CD4-positive, alpha-beta T cell treated with Interferon gamma for 1 hour (primary cell): ENCODE measurements at places on chromosomes 1 and 21.

- DNase-seq: no peak
These were observed 51.6 kb downstream of the CHD5 start for GRCh38 chr1:6128276-6129081.

GRCh38 chr1:70017770-70018169 is 187.6 kb downstream of the LRRC40 start:
- DNase-seq: no peak

DNA sequence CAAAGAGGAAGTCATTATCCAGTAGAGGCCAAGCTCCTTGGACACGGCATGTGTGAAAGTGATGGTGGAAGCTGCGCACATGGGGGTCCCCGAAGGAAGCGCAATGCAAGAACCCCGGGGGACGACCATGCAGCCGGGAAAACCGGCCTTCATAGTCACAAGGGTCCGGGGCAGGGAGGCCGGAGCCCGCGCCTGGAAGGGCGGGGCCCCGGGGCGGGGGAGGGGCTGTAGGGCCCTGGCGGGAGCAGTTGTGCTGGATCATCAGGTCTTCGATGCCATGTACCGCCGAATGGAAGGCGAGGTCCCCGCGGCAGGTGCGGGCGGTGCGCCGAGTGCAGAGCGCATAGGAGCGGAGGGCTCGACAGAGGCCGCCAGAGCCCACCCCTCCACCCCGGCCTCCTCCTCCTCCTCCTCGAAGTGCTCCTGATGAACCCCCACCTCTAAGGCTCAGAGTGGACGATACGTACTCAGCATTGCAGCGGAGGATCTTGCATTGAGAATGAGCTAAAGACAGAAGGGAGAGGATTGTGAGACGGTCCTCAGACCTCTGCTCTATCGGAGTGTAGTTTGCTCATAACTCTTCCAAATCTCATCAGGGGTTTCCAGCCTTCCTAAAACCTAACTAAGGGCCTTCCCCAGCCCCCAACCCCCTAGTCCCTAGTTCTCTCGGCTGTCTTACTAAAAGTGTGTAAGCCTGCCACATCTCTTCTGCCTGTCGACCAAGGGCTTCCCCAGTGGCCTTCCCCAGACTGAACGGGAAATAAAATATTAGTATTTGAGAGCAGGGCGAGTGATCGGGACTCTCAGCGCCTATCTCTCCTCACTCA is 2.1 kb downstream of the HJV start:
- no peak for DNase-seq

GRCh38 chr1:227947386-227947675 is 401 bp downstream of the WNT9A start:
- DNase-seq: no peak

- DNase-seq: no peak
These were observed 13.5 kb downstream of the LDLRAP1 start for GRCh38 chr1:25556791-25557476.

- no peak for DNase-seq
These were observed 89.8 kb upstream of the KCNE2 start for GRCh38 chr21:34274001-34274400.

DNA sequence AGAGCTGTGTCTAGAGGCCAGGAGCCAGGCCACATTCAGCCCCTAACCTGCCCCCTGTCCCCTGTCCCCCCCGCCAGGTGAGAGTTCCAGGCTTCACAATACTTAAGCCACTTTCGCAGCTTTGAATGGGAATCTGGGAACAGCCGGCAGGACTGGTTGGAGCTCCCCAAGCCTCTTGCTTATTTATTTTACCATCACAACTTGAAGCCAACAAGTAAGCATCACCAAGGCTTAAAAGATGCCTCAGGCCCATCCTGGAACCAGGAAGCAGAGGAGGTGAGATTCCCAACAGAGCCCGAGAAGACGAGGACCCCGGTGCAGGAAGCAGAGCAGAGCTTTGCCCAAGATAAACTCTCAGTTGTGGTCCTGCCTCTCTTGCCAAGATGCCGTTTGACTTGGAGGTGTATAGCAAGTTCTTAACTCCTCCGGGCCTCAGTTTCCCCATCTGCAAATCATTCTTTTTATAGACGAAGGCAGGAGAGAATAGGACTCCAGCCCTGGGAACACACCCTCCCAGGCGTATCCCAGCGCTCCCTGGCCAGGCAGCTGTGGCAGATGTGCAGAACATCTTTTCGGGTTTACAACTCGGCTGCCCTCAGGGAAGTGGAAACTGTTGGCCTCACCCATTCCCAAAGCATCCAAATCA is 66.8 kb upstream of the SLC25A33 start:
- no peak for DNase-seq

GRCh38 chr1:219666242-219666641 is 53.3 kb upstream of the ZC3H11B start:
- no peak for DNase-seq

GRCh38 chr1:162368451-162368850 is 8.2 kb downstream of the SPATA46 start:
- no peak for DNase-seq

GRCh38 chr1:235935235-235936225 is 68.8 kb upstream of the LYST start:
- DNase-seq: no peak

DNA sequence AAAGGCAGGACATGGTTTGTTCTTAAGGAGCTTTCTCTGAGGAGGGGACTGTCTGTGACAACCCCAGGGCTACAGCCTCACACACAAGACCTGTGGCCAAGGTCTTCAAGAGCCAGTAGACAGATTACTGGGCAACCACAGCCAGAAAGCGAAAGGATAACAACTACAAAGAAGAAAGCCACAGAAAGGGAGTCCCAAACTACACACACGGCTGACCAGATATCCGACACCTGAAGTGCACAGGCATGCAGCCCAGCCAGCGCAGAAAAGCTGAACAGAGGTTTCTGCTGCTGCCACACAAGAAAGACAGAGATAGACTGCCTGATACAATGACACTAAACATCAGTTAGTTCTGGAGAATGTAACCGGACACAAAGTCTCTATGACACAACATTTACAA is 21.4 kb upstream of the NADK start:
- no peak for DNase-seq

- no peak for DNase-seq
These were observed 27.3 kb upstream of the LRRN2 start for GRCh38 chr1:204712708-204713430.

DNA sequence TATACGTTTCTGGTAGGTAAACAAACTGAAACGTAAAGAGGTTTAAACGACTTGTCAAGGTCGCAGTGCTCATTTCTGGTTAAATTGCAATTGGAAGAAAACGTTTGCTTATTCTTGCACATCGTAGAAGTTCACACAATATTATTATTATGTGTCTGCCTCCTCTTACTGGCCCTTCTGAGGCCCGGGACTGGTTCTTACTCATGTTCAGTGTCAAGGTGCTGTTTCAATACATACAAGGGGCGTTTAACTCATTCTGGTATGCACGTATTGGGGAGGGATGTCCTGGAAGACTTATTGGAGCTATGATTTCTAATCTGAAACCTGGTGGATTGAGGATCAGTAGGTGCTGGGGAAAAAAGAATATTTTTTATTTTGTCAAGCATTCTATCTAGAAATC is 932 bp downstream of the RPF1 start:
- DNase-seq: no peak

- DNase-seq: no peak
These were observed 52.7 kb upstream of the RBM34 start for GRCh38 chr1:235213752-235214151.

- DNase-seq: no peak
These were observed 563.0 kb upstream of the NEGR1 start for GRCh38 chr1:72845381-72845780.

DNA sequence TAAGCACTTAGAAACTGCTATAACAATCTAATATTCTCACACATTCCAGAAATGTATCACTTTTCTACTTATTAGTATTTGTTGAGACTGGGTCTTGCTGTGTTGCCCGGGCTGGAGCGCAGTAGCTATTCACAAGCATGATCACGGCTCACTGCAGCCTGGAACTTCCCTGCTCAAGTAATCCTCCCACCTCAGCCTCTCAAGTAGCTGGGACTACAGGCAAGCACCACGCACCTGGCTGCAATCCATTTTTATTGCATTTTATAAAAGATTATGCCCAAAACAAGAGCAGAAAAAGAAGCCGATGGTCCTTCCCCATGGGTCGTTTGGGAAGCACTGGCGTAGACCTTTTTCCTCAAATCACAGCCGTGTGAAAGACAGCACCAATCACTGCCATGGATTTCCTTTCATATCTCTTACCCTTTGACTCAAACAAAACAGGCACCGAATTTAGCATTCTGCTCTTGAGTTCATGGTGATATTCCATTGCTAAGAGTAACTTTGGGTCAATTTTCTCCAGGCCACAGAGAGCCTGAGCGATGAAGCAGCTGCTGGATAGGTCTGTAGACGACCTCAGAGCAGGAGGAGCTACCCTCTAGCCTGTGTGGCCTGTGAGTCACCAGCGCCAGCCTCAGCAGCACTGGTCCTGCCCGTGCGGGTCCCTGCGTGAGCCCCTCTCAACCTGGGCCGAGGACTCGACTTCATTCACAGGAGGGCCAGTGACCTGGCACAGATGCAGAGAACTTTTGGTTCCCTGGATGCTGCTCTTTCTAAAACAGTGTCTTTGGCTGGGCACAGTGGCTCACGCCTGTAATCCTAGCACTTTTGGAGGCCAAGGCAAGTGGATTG is 80.8 kb downstream of the PIK3CD start:
- no peak for DNase-seq

GRCh38 chr1:8516278-8516777 is 198.4 kb downstream of the SLC45A1 start:
- DNase-seq: no peak

GRCh38 chr1:205766038-205766437 is 9.2 kb downstream of the RAB29 start:
- no peak for DNase-seq

GRCh38 chr1:183185941-183186490 is at the start of gene LAMC2:
LAMC2 (plus strand) TSS chr1:183186264; CDS start chr1:183186353, 89 bp downstream.
- no peak for DNase-seq

DNA sequence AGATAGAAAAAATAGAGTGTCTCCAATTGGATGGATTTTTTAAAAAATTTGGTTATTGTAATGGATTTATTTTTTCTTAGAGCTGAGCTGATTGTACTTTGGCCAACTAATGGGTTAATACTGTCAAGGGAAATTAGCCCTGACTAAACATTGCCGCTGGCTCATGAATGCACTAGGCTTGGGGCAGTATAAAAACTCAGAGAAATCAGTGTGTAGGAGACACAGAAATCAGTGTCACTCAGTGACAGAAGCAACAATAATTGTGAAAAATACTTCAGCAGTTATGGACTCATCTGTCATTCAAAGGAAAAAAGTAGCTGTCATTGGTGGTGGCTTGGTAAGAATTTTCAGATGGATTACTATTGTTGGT is at the start of gene KMO:
TSS of gene KMO (plus strand) at position 217 of the 370 bp plus-strand sequence. CDS start at position 284, 67 bp downstream.
- DNase-seq: peak; percentile 11

DNA sequence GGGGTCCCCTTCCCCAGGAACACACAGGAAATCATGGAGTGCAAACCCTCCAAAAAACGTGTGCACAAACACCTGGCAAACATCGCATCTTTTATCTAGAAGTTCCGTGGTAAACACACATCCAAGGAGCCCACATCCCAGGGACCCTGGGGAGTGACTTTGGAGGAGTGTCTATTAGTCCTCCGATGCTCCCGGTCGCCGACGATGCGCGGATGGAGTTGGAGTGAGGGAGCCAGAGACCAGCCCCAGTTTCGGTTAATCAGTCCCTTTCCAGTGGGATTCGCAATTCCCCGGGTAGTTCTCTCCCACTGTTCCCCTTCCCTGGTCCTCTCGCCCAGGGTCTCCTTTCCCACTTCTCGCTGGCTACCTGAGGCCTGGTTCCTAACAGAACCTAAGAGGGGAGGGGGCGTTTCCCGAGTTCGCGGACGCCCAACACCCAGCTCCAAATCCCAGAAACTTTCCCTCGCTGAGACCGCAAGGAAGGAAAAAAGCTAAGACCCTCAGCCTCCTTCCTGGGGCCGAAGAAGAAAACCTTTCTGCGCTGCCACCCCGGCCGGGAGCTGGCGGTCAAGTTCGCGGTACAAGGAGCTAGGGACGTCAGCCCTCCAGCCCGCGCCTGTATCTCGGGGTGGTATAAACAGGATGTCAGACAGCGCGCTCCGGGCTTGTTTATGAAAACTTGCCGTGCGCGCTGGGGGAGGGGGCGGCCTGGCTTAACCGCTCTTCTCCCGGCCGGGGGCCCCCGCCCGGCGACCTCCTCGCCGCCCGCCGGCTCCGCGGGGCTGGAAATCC is 787 bp downstream of the JAK1 start:
- DNase-seq: peak; percentile 81

DNA sequence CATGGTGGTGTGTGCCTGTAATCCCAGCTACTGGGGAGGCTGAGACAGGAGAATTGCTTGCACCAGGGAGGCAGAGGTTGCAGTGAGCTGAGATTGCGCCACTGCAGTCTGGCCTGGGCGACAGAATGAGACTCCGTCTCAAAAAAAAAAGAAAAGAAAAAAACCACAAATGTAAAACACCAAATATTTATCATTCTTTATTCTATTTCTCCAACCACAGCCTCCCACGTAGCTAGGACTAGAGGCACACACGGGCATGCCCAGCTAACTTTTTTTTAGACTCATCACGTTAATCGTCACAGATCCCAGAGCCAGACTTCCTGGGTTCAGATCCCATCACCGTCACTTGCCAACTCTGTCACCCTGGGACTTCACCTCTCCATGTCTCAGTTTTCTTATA is 13.5 kb downstream of the DNAJC16 start:
- no peak for DNase-seq

DNA sequence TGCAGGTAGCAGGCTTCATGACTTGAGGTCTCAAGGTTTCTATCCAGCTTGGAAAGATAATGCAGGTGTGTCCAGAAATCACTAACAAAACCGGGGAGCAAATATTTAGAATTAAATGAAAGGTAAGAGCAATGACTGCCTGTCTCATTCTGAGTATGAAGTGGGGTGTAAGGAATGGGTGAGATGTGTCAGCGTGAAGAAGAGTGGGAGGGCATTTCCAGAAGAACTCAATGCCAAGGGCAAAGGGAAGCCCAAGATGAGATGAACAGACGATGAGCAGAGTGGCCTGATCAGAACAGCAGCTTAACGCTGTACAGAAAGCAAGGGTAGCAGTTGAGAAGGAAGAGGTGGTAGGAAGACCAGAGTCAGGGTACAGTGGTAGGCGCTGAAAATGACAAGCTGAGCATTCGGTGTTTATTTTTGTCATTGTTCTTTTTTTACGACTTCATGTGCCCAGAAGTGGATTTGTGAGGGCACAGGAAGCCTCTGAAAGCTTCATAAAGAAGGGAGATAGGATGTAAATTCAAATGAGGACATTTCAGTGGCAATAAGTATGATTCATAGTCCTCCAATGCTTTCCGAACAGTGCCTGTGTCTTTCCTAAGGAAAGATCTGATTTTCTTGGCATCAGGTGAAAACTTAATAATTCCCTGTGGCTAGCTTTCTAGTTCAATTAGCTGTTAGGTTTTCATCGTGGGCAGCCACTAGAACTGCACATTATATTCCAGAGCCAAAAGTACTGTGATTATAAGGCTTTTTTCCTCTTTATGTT is 190.5 kb downstream of the APP start:
- no peak for DNase-seq

DNA sequence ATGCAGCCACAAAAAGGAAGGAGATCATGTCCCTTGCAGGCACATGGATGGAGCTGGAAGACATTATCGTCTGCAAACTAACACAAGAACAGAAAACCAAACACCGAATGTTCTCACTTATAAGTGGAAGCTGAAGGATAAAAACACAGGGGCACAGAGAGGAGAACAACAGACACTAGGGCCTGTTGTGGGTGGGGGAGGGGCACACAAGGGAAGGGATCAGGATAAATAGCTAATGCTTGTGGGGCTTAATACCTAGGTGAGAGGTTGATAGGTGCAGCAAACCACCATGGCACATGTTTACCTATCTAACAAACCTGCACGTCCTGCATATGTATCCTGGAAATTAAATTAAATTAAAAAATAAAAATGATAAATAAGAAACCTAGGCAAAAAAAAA is 969.9 kb downstream of the TTLL7 start:
- DNase-seq: no peak

- DNase-seq: no peak
These were observed 54.6 kb upstream of the ECE1 start for GRCh38 chr1:21344750-21345443.
